ENCODE measurements at places on chromosomes 3 and 15. TPM values are rescaled to one million over a fixed set of nuclear protein-coding genes. Genes with fewer than 3 reads are reported as not detected.
A peak's percentile ranks its signal among the peaks of the same experiment; 100 is the strongest.

DNA sequence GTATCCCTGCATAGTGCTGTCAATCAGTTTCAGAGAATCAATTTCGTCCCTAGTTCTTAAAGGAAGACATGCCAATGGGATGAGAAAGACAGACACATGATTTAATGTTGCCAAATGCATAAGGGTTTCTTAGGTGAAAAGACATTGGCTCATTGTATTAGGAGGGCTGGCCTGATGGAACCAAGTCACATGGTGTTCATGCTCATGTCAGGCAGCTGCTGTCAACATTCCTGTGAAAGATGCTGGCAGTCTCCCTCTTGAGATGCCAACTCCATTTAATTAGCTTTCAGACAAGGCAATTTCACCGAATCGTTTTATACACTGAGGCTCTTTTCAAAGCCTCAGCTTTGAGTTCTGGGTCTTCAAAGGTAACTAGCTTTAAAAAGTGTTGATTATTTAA is 16.1 kb upstream of the IL1RAP start:
- no peaks in the 10 kb centered on the region for H3K27me3 ChIP-seq
- DNase-seq: no peak
- no peaks in the 10 kb centered on the region for H3K4me1 ChIP-seq

- H3K27ac ChIP-seq: peak overlapping the region; percentile 8
- H3K4me1 ChIP-seq: peaks cover 42% of the 10 kb centered on the region
- no peaks in the 10 kb centered on the region for H3K27me3 ChIP-seq
- peak; percentile 75 for DNase-seq
These were observed 29.6 kb upstream of the CEMIP start for GRCh38 chr15:80749589-80749988.

The TTBK2 gene
- 11.7 TPM for total RNA-seq

The CCDC39 gene
- total RNA-seq: not detected

Data from HFFc6 (cell line).